ENCODE measurements at places on chromosomes 5 and 9.

DNA sequence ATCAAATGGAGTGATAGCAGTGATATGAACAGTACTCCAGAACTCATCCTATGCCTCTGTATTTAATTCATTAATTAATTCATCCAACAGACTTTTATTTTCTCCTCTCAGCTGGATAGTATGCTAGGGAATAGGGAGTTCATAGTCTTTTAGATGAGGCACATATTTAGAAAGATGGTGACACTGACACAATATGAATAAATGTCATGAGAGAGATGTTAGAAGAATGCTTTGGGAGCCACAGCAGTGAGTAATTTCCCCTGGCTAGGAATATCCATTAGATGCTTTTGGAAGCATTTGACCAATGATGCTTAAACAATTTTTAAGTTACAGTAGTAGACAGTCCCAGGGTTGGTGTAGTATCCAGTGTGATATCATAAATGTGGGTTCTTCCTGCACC is 428.7 kb upstream of the SGCD start:
- no peak for DNase-seq

GRCh38 chr5:53368516-53368915 is 111.9 kb upstream of the FST start:
- DNase-seq: no peak

DNA sequence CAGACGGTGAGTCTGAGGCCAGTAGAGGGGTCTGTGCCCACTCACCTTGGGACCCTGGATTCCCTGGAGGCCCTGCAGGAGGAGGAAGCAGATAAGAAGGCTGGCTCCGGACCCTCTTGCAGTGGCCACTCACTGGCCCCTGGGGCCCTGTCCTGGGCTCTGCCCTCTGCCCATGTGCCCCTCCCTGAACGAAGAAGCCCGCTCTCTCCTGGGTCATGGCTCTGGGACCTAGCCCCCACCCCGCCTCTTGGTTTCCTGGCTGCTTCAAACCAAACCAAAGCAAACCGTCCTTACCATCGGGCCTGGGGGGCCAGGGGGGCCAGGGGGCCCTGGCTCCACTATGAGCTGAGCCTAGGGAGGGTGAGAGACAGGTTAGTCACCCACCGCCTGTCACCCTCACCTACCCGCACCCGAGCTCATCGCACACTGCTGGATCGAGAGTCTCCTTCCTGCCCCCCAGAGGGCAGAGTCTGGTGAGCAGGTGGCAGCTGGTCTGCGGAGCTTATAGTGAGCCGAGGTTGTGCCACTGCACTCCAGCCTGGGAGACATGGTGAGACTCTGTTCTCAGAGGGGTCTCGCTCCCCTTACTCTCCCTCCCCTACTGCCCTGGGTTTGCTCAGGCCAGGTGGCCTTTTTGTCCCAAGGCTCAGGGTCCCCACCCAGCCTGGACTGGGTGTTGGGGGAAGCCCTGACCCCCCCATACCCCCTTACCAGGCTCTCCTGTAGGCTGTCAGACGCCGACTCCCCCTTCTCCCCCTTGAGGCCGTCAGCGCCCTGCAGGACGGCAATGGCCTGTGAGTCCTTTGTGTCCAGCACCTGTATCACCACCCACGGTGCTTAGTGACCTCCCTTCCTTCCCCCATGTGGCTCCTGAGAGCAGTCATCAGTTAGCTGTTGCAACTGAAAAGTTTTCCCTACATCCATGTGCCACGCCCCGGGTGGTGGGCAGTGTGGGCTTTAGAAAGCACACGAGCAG is 15.2 kb upstream of the PHYKPL start:
- no peak for DNase-seq

DNA sequence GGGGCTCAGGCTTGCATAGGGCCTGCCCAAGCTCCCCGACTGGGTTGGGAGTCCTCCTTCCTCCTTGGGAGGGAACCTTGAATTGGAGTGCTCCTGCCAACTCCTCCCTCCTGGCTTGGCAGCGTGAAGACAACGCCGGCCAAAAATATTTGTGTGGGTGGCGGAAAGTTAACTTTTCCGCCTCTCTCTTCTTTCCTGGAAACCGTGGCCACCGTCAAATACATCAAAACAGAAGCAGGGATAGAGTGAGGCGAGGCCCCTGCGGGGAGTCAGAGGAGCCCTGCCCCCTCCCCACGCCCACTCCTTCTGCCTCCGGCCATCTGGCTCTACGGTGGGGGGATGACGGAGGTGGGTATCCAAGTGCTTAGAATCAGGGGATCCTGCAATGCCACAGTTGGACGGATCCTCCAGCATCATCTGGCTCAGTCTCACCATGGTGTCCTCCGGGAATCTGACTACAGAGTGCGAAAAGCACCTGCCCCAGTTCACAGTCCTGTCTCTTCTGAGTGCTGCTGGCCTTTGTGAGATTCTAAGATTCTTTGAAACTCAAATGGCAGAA is 25.2 kb upstream of the SYNPO start:
- no peak for DNase-seq

- no peak for DNase-seq
Measured at GRCh38 chr5:34756781-34757624, 82.0 kb upstream of the TTC23L start.

- DNase-seq: no peak
Measured at GRCh38 chr9:117187498-117187897, 227.4 kb downstream of the ASTN2 start.

DNA sequence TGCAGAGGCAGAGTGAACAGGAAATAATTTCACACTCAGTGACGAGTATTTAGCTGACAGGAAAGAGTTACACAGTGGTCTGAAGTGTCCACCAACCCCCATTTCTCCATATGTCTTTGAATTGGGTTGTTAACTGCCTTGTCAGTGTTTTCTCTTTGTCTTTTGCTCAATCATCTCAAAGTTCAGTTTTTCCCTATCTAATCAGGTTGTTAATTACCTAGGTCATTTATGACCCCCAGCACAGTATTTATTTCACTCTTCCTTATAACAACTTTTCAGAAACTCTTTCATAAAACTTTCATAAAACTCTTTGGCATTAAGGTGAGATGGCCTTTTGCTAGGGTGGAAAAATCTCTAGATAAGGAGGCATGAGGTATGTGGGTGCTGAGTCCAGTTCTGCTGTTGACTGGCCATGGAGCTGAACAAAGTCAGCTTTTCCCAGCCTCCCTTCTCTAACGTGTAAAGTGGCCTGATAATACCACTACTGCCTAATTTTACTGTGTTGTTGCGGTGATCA is 5.2 kb upstream of the ALDOB start:
- DNase-seq: no peak

DNA sequence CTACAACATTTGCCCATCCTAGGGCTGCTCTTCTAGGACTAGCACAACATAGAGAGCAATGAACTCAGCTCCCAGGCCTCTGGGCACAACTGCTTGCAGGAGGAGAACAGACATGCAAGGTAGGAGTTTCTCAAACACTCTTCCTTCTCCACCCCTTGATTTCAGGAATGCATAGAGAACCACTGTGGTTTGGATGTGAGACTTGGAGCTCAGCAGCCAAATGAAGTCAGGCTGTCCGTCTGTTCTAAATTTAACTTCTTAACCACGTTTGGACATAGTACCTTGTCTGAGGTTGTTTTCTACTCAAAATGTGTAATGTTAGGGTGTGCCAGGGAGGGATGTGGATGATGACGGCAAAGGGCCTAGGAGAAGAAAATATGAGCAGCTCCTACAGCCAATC is 515.1 kb upstream of the TNC start:
- DNase-seq: no peak

DNA sequence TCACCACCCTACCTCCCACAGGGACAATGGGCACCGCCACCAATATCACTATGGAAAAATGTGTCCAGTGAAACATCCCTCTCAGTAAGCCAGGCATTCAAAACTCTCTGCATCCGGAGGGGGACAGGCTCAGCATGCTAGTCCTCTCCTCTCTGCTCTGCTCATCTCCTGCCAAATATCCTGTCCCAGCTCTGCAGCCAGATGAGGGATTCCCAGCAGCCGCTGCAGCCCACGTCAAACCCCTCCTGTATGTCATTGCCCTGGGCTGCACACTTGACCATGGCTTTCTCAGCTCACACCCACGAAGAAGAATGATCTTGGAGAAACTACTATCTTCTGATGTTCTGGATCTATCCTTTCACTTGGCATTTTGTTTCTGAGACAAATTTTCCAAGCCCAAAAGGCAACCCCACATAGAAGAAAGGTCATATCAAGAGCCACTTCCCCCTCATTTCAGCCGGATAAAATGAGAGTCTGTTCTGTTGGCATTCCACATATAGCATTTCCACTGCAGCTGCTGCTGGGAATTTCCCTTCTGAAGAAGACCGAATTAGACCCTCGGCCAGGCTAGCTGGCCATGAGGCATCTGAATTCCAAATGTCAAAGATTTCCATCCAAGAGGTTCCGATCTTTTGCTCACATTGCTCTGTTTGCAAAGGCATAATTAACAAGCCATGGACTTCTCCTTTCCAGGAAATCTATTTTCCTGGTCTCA is 338.0 kb downstream of the ACTL7B start:
- DNase-seq: no peak

Measured in activated T-helper 1 cell treated with Interleukin-2 at 50 U/mL for 16 hours (primary cell).